ENCODE measurements at places on chromosomes 16 and 17. TPM values are rescaled to one million over a fixed set of nuclear protein-coding genes. Genes with fewer than 3 reads are reported as not detected.

Gene TMEM114
- total RNA-seq = not detected

Gene QPRT
- 10.9 TPM for total RNA-seq

Gene ENPP7
- total RNA-seq = not detected

Gene GUCY2D
- not detected for total RNA-seq

Gene ASB16
- under 0.01 TPM for total RNA-seq

Gene CHST5
- total RNA-seq = not detected

Gene ADCY7
- 60.6 TPM for total RNA-seq

Gene SKAP1
- not detected for total RNA-seq

Gene ARHGAP44
- total RNA-seq = 4.8 TPM

Gene GTF3C1
- total RNA-seq = 56.7 TPM

Gene DERL2
- total RNA-seq = 41.6 TPM

Gene PYCARD
- 26.2 TPM for total RNA-seq

Gene NPTX1
- 5.6 TPM for total RNA-seq

Gene MPP2
- total RNA-seq = 2.9 TPM

Gene GRIN2C
- total RNA-seq = 0.28 TPM

Gene C17orf78
- not detected for total RNA-seq

Gene SCNN1G
- not detected for total RNA-seq

Gene HOXB3
- total RNA-seq = 3.5 TPM

Gene SLC13A2
- not detected for total RNA-seq

Gene KRT31
- not detected for total RNA-seq

Gene TLCD3A
- total RNA-seq = 33.8 TPM

Data from regular cardiac myocyte (primary cell).